T-cell (primary cell): ENCODE measurements at places on chromosomes 4 and X. TPM values are rescaled to one million over a fixed set of nuclear protein-coding genes. Genes with fewer than 3 reads are reported as not detected.
A peak's percentile ranks its signal among the peaks of the same experiment; 100 is the strongest.

The SLIT2 gene
- not detected for total RNA-seq

GRCh38 chr4:98771959-98772632 is 113.7 kb upstream of the TSPAN5 start:
- H3K27me3 ChIP-seq = peaks cover 3% of the 10 kb centered on the region
- H3K27ac ChIP-seq = no peak overlapping the region
- DNase-seq = no peak
- no peak overlapping the region for H3K4me3 ChIP-seq
- no peaks in the 10 kb centered on the region for H3K4me1 ChIP-seq

- H3K36me3 ChIP-seq = no peaks in the 10 kb centered on the region
- no peak overlapping the region for H3K27ac ChIP-seq
- DNase-seq = no peak
- H3K4me1 ChIP-seq = no peaks in the 10 kb centered on the region
- H3K4me3 ChIP-seq = no peak overlapping the region
Observed at GRCh38 chr4:71498002-71498401, 159.2 kb downstream of the SLC4A4 start.

- no peaks in the 10 kb centered on the region for H3K4me1 ChIP-seq
- no peaks in the 10 kb centered on the region for H3K36me3 ChIP-seq
- no peak overlapping the region for H3K27ac ChIP-seq
- no peak for DNase-seq
- no peaks in the 10 kb centered on the region for H3K27me3 ChIP-seq
Observed at GRCh38 chr4:100811046-100811445, 293.2 kb upstream of the EMCN start.

- no peaks in the 10 kb centered on the region for H3K4me1 ChIP-seq
- H3K4me3 ChIP-seq = peak overlapping the region; percentile 51
- no peaks in the 10 kb centered on the region for H3K27me3 ChIP-seq
- H3K36me3 ChIP-seq = no peaks in the 10 kb centered on the region
- DNase-seq = no peak
Observed at GRCh38 chr4:186628058-186628711, 72.8 kb upstream of the MTNR1A start.

DNA sequence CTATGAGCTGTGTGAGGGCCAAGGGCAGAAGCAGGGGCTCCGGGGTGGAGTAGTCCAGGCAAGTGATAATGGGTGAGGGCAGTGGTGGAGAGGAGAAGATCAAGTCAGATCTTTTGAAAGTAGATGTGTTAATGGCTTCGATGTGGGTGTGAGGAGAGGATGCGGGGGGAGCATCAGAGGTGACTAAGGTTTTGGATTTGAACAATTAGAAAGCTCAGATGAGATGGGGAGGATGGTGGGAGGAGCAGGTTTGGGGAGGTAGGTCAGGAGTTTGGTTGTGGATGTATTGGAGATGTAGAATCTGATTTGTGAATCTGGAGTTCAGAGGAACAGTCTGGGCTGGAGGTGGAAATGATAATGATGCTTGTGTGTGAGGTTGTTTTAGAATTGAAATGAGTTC is 4.6 kb downstream of the FTSJ1 start:
- no peak overlapping the region for H3K4me3 ChIP-seq
- peaks cover 16% of the 10 kb centered on the region for H3K4me1 ChIP-seq
- no peak overlapping the region for H3K27ac ChIP-seq
- H3K36me3 ChIP-seq = peaks cover 33% of the 10 kb centered on the region
- H3K27me3 ChIP-seq = no peaks in the 10 kb centered on the region

GRCh38 chr4:132958457-132959263 is 190.4 kb upstream of the PCDH10 start:
- no peak overlapping the region for H3K4me3 ChIP-seq
- H3K36me3 ChIP-seq = no peaks in the 10 kb centered on the region
- no peaks in the 10 kb centered on the region for H3K4me1 ChIP-seq
- DNase-seq = no peak
- no peaks in the 10 kb centered on the region for H3K27me3 ChIP-seq
- H3K27ac ChIP-seq = no peak overlapping the region

GRCh38 chr4:94758141-94758699 is 465 bp downstream of the BMPR1B start:
- H3K27ac ChIP-seq = no peak overlapping the region
- no peak for DNase-seq
- no peak overlapping the region for H3K4me3 ChIP-seq
- H3K27me3 ChIP-seq = peaks cover 10% of the 10 kb centered on the region
- no peaks in the 10 kb centered on the region for H3K4me1 ChIP-seq

GRCh38 chrX:7269991-7270390 is 122.0 kb upstream of the PUDP start:
- no peak overlapping the region for H3K27ac ChIP-seq
- H3K4me3 ChIP-seq = no peak overlapping the region
- H3K27me3 ChIP-seq = no peaks in the 10 kb centered on the region

GRCh38 chr4:2462218-2462991 is 6.5 kb upstream of the RNF4 start:
- H3K27me3 ChIP-seq = peaks cover 2% of the 10 kb centered on the region
- H3K36me3 ChIP-seq = no peaks in the 10 kb centered on the region
- no peak overlapping the region for H3K27ac ChIP-seq
- H3K4me3 ChIP-seq = peak overlapping the region; percentile 10
- H3K4me1 ChIP-seq = peaks cover 19% of the 10 kb centered on the region

The TNMD gene
- not detected for total RNA-seq

The DSPP gene
- not detected for total RNA-seq

- no peak overlapping the region for H3K27ac ChIP-seq
- H3K4me1 ChIP-seq = no peaks in the 10 kb centered on the region
- H3K36me3 ChIP-seq = no peaks in the 10 kb centered on the region
- H3K4me3 ChIP-seq = no peak overlapping the region
- no peak for DNase-seq
Observed at GRCh38 chr4:137545461-137545861, 13.2 kb upstream of the PCDH18 start.

DNA sequence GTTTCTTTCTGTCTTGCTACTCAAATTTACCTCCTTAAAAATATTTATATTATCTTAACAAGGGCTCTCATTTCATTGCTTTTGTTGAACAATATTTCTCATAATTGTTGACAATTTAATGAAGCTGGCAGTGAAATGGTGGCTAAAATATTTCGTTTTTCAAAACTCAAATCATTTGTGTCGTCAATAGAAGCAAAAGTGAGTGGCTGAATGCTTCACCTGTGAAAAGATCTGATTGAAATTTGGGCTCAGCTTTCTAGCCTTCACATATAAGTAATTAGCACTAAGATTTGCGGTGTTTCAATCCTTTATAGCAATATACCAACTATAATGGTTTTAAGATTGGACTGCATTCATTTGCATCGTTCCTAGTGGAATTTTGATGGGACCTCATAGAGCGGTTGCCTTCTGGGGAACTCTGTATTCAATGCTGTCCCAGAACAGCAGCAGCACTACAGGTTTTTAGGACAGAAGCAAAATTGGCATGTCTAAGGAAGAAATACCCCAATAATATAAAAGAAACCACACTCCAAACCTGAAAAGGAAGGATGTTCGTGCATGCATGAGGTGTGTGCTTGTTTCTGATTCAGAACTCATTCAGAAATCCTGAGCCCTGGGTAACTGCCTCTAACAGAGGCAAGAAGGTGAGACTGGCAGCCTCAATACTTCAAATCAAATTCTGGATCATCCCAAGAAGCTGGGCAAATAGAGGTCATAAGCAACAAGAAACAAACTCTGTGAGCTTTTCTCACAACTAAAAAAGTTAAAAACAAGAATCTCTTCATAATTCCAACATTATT is 2.5 kb downstream of the CXCL1 start:
- no peaks in the 10 kb centered on the region for H3K4me1 ChIP-seq
- no peaks in the 10 kb centered on the region for H3K36me3 ChIP-seq
- peaks cover 14% of the 10 kb centered on the region for H3K27me3 ChIP-seq

GRCh38 chr4:120557372-120557771 is 365.2 kb downstream of the PRDM5 start:
- H3K36me3 ChIP-seq = no peaks in the 10 kb centered on the region
- DNase-seq = no peak
- no peaks in the 10 kb centered on the region for H3K4me1 ChIP-seq
- no peak overlapping the region for H3K4me3 ChIP-seq

- H3K27ac ChIP-seq = no peak overlapping the region
- no peak for DNase-seq
- no peaks in the 10 kb centered on the region for H3K36me3 ChIP-seq
- H3K4me1 ChIP-seq = no peaks in the 10 kb centered on the region
- H3K27me3 ChIP-seq = no peaks in the 10 kb centered on the region
- no peak overlapping the region for H3K4me3 ChIP-seq
Observed at GRCh38 chr4:157185363-157185762, 35.2 kb upstream of the GRIA2 start.

The RNF150 gene
- not detected for total RNA-seq

GRCh38 chrX:140572724-140573123 is 67.9 kb upstream of the SOX3 start:
- H3K4me1 ChIP-seq = no peaks in the 10 kb centered on the region
- H3K27me3 ChIP-seq = no peaks in the 10 kb centered on the region
- no peak overlapping the region for H3K27ac ChIP-seq
- H3K36me3 ChIP-seq = no peaks in the 10 kb centered on the region

- no peaks in the 10 kb centered on the region for H3K36me3 ChIP-seq
- H3K27ac ChIP-seq = no peak overlapping the region
- no peak overlapping the region for H3K4me3 ChIP-seq
- DNase-seq = no peak
Observed at GRCh38 chrX:51456814-51457213, 39.6 kb downstream of the NUDT11 start.

DNA sequence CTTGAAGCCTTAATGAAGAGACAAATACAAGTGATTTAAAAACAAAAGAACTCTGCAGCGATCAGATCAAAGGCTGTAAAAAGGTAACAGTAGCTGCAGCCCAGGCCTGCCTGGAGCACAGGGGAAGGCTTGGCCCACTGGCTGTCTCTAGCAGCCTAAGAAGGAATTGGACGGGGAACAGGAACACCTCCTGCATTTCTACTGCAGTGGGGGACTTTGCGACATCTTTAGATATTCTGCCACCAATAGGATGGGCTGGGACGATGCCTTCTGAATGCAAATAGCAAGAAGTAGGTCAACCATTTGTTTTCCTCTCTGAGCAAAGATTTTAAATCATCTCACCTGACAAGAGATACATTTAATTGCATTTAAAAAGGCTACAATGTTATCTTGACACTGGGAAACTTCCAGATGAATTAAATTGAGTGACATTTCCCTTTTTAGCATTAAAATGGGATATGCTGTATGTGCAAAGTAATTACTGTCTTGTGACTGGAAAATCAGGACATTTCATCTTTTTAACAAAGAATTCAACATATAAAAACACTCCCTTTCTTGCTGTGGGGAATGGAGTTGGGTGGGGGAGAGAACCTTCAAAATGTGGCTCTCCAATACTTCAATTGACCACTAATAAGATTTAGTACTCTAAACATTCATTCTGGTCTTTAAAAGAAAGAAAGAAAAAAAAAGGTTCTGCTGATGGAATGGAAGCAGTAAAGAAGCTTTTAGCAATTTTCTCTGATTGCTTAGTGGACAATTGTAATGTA is 70.0 kb downstream of the NYX start:
- DNase-seq = no peak
- peaks cover 6% of the 10 kb centered on the region for H3K36me3 ChIP-seq
- H3K4me1 ChIP-seq = no peaks in the 10 kb centered on the region
- H3K27ac ChIP-seq = no peak overlapping the region
- no peaks in the 10 kb centered on the region for H3K27me3 ChIP-seq

The TLL1 gene
- total RNA-seq = not detected

The HERC3 gene
- total RNA-seq = 68.4 TPM

GRCh38 chr4:69888336-69888735 is 28.4 kb upstream of the SULT1E1 start:
- no peaks in the 10 kb centered on the region for H3K27me3 ChIP-seq
- no peaks in the 10 kb centered on the region for H3K4me1 ChIP-seq
- H3K4me3 ChIP-seq = no peak overlapping the region
- no peaks in the 10 kb centered on the region for H3K36me3 ChIP-seq
- no peak for DNase-seq
- no peak overlapping the region for H3K27ac ChIP-seq

DNA sequence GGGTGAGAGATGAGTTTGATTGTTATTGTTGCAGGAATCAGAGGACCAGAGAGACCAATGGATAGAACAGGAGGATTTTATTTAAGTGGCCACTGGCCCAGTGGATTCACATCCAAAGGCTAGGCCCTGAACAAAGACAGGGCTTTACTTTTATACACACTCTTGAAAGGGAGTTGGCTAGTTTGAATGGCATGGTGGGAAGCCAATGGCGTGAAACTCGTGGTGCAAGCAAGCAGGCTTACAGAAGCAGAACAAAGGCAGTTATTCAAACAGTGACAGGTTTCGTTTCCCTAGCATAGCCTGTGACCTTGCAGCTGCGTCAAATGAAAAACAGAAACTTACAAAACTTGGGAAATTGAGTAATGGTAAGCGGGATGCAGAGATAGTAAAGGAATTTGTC is 110.2 kb upstream of the PRDX4 start:
- H3K4me3 ChIP-seq = no peak overlapping the region
- no peaks in the 10 kb centered on the region for H3K4me1 ChIP-seq
- no peaks in the 10 kb centered on the region for H3K36me3 ChIP-seq
- no peaks in the 10 kb centered on the region for H3K27me3 ChIP-seq
- H3K27ac ChIP-seq = no peak overlapping the region
- DNase-seq = no peak

GRCh38 chrX:135346975-135347374 is 37.7 kb downstream of the ETDC start:
- no peak overlapping the region for H3K4me3 ChIP-seq
- H3K27ac ChIP-seq = no peak overlapping the region
- DNase-seq = no peak
- no peaks in the 10 kb centered on the region for H3K27me3 ChIP-seq

DNA sequence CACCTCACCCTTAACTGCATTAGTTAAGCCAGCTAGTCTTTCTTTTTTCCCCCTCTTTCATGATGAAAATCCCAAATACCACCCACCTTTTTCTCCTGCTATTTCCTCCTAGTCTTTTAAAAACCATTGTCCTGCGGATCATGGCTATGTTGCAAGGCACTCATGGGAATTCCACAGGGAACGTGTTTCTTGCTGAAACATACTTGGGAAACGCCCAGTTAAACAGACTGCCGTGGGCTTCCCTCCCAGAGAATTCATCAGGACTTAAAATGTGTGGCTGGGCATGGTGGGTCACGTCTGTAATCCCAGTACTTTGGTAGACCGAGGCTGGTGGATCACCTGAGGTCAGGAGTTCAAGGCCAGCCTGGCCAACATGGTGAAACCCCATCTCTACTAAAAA is 32.2 kb downstream of the XG start:
- H3K27me3 ChIP-seq = no peaks in the 10 kb centered on the region
- no peaks in the 10 kb centered on the region for H3K36me3 ChIP-seq
- H3K4me3 ChIP-seq = no peak overlapping the region
- H3K4me1 ChIP-seq = no peaks in the 10 kb centered on the region
- no peak for DNase-seq

The CHRNA9 gene
- not detected for total RNA-seq

DNA sequence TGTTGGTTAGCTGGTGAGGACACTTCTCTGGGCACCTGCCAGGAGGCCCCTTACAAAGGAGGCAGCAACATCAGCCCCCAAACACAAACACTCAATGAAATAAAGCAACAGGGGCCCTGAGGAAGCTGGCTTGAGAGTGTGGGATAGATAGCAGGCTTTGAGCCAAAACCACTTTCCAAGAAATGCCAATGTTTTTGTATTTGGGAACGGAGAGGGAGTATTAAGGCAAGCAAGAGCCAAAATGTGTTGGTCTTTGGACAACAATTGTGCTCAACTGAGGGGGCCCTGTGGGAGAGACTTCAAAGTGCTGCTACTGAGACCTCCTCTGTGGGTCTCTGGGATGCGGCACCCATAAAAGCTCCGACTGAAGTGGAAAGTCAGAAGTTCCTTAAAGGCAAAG is 41.0 kb downstream of the RAI2 start:
- no peak overlapping the region for H3K4me3 ChIP-seq
- no peaks in the 10 kb centered on the region for H3K4me1 ChIP-seq
- no peak overlapping the region for H3K27ac ChIP-seq
- no peak for DNase-seq

The HOPX gene
- total RNA-seq = 6.3 TPM

The MAGEA10 gene
- total RNA-seq = not detected
